ENCODE measurements at places on chromosomes 13 and 19.

DNA sequence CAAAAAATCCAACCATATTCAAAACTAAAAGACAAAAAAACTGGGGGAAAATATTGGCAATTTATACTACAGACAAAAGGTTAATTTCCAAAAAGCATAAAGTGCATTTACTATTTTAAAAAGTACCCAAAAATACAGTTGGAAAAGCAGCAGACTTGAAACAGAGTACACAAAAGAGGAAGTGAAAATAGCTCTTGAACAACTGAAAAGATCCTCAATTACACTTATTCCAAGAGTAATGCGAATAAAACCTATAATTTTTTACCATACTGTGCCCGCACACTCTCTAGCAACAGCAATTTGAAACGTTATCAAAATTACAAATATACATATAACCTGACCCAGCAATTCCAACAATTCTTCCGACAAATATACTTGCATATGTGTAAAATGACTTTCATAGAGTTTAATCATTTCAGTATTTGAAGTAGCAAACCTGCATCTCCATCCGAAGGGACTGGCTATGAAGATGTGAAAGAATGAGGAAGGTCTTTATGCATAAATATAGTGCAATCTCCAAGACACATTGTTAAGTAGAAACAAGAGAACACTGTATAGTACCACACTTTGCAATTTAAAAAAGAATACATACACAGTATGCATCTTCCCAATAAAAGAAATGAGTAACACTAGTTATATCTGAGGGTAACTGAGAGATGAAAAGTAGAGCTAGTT lies 25.4 kb downstream of the ALG5 start:
- no peak for DNase-seq

DNA sequence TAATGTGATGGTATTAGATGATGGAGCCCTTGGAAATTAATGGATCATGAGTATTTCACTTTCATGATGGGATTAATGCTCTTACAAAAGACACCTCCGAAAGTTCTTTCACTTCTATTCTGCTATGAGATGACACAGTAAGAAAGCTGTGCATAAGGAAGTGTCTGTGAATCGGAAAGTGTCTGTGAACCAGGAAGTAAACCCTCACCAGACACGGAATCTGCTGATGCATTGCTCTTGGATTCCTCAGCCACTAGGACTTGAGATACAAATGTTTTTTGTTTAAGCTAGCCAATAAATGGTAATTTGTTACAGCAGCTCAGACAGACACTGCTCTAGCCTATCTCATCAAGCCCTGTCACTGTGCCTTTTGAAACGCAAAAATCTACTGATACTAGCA lies 440.4 kb upstream of the PRR20A start:
- no peak for DNase-seq

DNA sequence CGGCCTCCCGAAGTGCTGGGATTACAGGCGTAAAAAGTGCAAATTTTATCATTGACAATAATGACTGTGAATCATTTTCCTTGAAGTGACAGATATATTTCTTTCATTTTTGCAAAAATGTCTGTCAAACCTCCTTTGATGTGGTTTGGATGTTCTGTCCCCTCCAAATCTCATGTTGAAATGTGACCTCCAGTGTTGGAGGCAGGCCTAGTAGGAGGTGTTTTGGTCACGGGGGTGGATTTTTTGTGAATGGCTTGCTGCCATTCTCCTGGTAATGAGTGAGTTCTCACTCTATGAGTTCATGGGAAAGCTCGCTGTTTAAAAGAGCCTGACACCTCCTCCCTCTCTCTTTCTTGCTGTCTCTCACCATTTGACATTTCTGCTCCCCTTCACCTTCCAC lies 5.5 kb upstream of the SLC1A6 start:
- no peak for DNase-seq

DNA sequence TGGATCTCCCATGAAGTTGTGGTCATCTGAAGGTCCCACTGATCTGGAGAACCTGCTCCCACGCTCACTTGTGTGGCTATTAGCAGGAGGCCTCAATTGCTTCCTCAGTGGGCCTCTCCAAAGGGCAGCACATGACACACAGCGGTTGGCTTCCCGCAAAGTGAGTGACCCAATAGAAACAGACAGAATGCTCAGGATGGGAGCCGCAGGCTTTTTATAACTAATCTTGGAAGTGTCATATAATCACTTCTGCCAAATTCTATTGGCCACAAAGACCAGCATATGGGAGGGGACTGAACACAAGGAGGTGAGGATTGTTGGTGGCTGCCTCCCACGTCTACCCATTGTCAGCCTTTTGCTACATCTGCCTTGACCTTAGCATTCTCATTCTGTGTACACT lies 22.1 kb upstream of the EHD2 start:
- DNase-seq = no peak

GRCh38 chr13:98975822-98976261 lies 2.0 kb downstream of the DOCK9 start:
- DNase-seq = no peak

DNA sequence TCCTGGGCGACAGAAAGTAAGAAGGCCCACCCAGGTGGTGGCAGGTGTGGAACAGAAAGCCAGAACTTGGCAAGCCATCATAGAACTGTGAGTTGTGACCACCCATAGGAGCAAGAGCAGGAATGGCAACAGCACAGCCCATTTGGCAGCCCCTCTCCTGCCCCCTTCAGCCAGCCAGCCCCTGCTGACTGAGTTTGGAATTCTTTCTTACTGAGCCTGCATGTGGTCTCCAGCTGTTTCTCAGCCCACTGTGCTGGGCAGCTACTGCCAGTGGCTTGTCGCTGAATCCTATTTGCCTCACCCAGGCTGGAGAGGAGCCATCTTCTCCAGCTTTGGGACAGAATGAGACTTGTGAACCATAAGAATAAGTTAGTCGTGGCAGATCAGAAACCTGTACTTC lies 28.3 kb downstream of the CNMD start:
- DNase-seq = no peak

DNA sequence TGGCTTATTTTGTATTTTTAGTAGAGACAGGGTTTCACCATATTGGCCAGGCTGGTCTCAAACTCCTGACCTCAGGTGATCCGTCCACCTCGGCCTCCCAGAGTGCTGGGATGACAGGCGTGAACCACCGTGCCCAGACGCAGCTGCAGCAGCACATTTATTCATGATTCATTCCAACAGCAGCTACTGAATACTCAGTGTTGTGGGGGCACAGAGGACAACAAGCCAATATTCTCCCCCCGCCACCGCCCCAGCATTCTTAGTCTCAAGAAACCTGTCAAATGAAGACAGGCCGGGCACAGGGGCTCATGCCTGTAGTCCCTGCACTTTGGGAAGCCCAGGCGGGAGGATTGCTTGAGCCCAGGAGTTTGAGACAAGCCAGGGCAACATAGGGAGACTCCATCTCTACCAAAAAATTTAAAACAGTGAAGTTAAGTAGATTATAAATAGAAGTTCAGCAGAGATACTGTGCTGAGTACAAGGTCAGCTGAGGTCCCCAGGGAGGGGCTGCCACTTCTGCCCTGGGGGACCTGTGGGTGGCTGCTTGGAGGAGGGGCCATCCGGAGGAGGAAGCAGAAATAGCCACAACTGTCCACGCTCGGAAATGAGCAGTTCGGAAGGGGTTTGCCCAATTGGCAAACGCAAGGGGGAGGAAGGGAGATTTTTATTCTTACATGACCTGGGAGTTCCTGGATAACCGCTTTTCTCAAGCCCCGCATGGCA lies 4.3 kb downstream of the DOT1L start:
- peak; percentile 72 for DNase-seq

DNA sequence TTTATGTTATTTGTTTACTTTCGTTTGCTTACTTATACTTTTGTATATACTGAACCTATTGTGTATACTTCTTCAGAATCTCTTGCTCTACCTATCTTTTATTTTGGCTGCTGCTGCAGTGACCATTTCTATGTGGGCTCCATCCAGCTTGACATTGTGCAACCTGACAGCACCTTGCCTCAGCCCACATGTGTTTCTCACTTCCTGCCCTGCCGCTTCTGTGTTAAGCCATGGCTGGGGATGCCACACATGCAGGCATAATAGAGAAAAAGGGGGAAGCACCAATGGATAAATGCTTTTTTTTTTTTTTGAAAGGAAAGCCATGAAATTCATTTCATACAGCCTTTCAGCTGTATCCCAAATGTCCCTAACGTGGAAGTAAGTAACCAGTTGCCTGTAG lies 147.6 kb downstream of the RBM26 start:
- DNase-seq = no peak

DNA sequence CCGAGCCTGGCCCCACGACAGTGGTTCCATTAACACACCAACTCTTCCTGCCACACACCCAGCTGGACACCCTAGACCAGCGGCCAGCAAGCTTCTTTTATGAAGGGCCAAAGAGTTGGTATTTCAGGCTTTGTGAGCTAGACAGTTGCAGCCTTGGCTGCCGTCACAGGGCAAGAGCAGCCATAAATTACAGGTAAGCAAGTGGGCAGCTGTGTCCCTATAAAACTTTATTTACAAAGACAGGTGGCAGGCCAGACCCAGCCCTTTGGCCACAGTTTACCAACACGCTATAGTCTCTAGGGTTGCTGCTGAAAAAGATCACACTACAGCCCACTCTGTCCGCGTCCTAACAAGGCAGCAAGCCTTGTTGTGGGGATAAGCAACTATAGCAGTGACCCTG lies 13.3 kb downstream of the ELL start:
- no peak for DNase-seq

DNA sequence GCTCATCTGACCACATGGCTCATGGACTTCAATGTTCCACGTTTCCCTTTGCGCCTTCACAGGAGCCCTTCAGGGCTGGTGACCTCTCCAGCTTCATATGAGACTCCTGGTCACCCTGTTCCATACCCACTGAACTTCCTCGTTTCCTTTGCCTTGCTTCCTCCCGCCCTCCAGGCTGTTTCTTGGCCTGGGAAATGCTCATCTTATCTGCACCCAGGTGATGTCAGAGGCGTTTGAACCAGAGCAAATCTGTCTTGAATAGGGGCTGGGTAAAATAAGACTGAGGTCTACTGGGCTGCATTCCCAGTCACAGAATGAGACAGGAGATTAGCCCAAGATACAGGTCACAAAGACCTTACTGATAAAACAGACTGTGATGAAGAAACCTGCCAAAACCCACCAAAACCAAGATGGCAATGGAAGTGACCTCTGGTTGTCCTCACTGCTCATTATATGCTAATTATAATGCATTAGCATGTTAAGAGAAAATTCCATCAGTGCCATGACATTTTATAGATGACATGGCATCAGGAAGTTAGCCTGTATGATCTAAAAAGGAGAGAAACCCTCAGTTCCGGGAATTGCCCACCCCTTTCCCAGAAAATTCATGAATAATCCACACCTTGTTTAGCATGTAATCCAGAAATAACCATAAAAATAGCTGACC lies 102.7 kb downstream of the DCLK1 start:
- no peak for DNase-seq

DNA sequence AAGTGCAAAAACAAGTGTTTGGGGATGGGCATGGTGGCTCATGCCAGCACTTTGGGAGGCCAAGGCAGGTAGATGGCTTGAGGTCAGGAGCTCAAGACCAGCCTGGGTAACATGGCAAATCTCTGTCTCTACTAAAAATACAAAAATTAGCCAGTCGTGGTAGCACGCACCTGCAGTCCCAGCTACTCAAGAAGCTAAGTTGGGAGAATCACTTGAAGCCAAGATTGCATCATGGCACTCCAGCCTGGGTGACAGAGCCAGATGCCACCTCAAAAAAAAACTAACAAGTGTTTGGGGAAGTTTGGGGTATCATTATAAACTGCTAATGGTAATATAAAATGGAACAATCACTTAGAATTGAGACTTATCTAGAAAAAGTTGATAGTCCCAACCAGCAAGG lies 24.6 kb downstream of the XPO4 start:
- no peak for DNase-seq

GRCh38 chr13:109819874-109820273 lies 33.5 kb upstream of the IRS2 start:
- no peak for DNase-seq

DNA sequence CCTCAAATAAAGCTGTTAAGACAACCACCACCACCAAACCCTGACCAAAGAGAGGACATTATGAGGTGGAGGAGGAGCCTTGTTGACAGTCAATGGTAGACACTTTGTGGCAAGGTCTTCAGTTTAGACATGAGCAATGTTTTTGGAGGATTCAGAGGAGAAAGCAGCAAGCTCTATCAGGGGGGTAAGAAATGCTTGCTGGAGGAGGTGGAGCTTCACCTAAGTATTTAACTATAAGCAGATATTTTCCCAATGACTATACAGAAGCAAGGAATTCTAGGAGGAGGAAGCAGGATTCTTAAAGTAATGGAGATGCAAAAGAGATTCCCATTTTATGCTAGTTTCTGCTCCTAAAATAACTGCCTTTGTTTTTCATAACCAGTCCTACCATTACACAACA lies 74.2 kb downstream of the TRPC4 start:
- DNase-seq = peak; percentile 30

- no peak for DNase-seq
These were observed 1.6 kb downstream of the HCN2 start for GRCh38 chr19:591099-591958.

DNA sequence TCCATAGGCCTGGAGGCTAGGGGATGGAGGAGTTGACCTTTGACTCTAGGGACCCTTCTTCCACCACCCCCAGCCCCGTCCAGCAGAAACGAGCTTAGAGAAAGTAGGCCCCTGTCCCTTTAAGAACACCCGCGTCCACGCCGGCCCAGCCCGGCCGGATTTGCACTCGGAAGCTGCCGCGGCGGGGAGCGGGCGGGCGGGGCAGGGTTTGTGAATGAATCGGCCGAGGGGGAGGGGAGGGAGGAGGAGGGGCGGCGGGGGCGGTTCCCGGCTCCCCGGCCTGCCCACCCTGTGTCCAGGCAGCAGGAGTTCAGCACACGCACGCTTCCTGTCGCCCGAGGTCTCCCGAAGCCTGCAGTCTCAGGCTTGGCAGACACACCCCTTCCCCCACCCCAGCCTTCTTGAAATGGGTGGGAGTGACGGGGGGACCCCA lies 1.5 kb downstream of the UNC13A start:
- DNase-seq = peak; percentile 29

GRCh38 chr19:1163283-1163933 lies 10.7 kb downstream of the SBNO2 start:
- DNase-seq = no peak

DNA sequence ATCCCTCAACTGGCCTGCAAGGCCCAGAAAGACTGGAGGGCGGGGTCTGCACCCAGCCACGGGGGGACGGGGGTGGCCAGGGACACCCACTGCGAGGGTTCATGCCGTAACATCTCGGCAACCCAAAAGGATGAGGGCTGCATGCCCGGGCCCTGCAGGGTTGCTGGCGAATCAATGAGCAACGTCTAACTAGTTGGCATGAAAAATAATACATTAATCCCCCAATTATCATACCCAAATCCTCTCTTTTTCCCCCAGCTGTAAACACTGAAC lies 232.2 kb downstream of the TUBA3C start:
- no peak for DNase-seq

GRCh38 chr13:33194820-33195692 lies 90.5 kb downstream of the STARD13 start:
- peak; percentile 82 for DNase-seq

GRCh38 chr19:49546825-49547565 lies 19.2 kb downstream of the RCN3 start:
- peak; percentile 89 for DNase-seq

GRCh38 chr19:46574533-46574932 lies 26.6 kb upstream of the CALM3 start:
- DNase-seq = no peak
